ENCODE measurements at places on chromosomes 2 and 18.

- DNase-seq = no peak
Observed at GRCh38 chr2:134416637-134417036, 162.8 kb downstream of the MGAT5 start.

- no peak for DNase-seq
Observed at GRCh38 chr2:44751754-44752479, 189.6 kb upstream of the SIX3 start.

DNA sequence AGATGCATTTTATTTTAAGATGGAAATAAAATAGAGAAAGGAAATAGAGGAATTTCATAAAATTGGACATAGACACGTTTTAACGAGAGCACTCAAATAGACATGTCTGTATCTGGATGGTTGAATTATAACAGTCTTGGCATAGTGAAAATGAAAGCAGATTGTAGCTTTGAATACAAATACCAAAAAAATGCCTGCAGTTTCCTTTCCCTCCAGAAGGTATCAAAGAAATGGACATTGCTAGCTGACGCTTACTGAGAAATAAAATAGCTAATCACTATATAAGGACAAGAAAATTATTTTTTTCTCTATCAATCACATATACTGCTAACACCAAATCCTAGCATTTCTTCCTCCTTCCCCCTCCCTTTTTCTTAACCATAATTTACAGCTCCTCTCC lies 11.4 kb upstream of the MAPRE2 start:
- DNase-seq = no peak

- no peak for DNase-seq
Observed at GRCh38 chr2:49105506-49105905, 48.8 kb downstream of the FSHR start.

Data from T-cell (primary cell).